ENCODE measurements at places on chromosomes 13 and 19.

GRCh38 chr19:40139533-40140287 is 49.0 kb upstream of the ZNF780A start:
- DNase-seq = no peak

GRCh38 chr13:24269821-24270220 is 39.6 kb upstream of the C1QTNF9 start:
- DNase-seq = no peak

DNA sequence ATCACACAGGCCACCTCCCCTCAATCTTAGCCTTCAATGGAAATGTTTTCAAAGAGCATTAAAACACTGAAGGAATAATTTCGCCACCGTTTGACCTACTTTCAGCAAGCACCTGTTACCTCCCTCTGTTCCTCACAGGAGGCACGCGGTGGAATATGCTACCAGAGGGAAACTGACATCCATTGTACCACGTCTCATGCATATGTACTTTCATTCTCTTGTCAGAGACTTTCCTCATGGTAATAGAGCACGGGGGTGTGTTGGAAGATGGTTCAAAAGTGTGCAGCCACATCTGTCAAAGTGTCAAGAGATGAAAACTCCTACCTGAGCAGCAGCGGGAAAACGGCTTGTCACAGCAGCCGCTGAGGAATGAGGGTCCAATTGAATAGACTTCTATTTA is 143.4 kb downstream of the NALCN start:
- DNase-seq = no peak

- DNase-seq = no peak
Observed at GRCh38 chr19:6794686-6795431, 22.4 kb downstream of the VAV1 start.

GRCh38 chr19:5238700-5239099 is 101.9 kb downstream of the PTPRS start:
- no peak for DNase-seq

GRCh38 chr19:6212403-6213265 is 67.1 kb downstream of the MLLT1 start:
- no peak for DNase-seq

DNA sequence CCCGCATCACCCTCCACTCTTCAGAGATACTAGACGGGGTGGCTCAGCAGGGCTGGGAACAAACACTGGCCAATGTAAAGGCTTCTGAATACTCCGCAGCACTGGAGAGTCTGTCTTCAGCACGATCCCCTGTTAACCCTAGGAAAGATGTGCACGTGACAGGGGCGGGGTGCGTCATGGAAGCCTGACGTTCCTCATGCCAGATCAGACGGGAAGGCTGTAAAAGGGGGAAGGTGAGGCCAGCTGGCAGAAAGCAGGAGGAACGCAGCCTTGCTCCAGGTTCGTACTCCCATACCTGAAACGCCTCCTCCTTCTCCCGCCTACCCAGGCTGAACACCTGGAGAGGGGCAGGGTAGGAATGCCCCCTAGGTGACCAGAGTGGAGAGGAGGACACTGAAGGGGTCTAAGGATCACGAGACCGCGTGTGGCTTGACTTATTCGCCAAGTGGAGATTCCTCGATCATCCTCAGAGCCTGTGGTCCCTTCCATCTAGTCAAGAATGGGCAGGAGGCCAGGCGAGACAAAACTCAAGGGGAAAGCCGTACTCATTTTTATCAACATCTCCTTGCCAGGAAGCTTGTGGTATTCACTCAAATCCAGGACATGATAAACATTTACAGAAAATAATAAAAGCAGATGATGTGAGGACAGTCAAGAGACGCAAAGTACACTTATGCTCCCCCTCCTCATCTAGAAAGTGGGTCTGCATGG is 18.2 kb upstream of the FFAR2 start:
- DNase-seq = no peak

GRCh38 chr13:91154558-91155353 is 192.7 kb upstream of the MIR17HG start:
- no peak for DNase-seq

- DNase-seq = no peak
Observed at GRCh38 chr19:50896591-50897190, 14.5 kb downstream of the KLK4 start.

DNA sequence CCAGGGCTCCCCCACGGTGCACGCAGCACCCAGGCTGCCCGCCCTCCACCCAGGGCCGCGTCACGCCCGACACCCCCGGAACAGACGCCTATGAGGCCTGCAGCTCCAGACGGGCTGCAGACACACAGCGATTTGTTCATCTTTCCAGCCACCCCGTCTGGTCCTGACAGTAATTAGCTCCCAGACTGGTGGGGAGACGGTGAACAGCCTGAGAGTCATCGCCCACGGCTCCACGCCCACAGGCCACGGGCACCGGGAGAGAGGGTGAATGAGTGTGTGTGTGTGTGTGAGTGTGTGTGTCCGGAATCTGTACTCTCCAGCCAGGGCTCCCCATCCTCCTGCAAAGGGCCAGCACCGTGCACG is 18.1 kb downstream of the GADD45B start:
- DNase-seq = peak; percentile 55

DNA sequence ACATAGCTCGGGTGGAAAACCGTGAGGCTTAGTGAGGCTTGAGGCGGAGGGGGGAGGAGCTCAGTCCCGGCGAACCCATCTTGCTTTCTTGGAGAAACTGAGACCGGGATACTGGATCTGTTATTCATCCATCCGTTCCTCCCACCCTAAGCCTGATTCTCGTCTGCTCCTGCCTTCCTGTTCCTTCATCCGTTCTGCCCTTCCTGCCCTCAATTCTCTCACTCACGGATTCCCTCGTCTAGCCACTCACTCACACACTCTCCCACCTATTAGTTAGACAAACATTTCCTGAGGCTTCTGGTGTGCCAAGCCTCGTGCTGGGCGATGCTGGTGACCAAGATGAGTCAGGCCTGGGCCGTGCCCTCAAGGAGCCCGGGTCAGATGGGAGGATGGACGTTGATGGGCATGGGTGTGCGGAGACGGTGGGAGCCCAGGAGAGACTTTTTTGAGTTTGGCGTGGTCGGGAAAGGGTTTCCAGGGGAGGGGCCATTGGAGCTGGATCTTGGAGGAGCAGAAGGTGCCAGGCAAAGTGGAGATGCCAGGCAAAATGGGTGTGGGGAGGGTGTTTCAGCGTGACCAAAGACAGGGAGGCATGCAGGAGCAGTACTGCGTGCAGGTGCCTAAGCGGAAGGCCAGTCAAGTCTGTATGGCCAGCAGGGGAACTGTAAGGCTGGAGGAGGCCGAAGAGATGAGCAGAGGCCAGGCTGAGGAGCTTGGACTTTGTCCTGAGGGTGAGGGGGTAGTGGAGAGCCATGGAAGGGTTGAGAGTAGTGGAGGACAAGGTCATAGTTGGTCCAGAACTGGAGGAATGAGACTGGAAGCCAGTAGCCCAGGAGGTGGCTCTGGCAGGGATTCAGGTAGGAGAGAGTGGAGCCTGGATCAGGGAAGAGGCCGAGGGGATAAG is 7.4 kb upstream of the CNFN start:
- no peak for DNase-seq

DNA sequence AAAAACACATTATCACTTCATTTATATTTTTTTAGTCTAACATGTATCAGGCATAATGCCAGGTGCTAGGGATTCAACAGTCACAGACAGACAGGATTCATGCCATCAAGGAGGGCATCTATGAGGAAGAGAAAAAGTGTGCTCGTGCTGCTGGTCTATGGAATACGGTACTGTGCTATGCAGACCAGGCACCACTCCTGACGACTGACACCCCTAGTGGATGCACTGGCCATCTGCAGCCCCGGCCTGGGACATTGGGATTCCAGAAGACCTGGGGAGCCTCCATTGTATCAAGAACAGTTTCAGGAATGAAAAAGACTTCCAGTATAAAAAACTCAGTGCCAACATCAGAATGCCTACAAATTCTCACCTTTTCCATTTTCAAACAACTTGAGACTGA is 94.0 kb downstream of the KLF12 start:
- DNase-seq = no peak

- no peak for DNase-seq
Observed at GRCh38 chr19:13160557-13160956, 10.3 kb downstream of the IER2 start.

GRCh38 chr19:2059422-2060201 is 8.6 kb upstream of the MKNK2 start:
- peak; percentile 70 for DNase-seq

GRCh38 chr19:13398780-13399726 is 107.2 kb downstream of the CACNA1A start:
- peak; percentile 81 for DNase-seq

DNA sequence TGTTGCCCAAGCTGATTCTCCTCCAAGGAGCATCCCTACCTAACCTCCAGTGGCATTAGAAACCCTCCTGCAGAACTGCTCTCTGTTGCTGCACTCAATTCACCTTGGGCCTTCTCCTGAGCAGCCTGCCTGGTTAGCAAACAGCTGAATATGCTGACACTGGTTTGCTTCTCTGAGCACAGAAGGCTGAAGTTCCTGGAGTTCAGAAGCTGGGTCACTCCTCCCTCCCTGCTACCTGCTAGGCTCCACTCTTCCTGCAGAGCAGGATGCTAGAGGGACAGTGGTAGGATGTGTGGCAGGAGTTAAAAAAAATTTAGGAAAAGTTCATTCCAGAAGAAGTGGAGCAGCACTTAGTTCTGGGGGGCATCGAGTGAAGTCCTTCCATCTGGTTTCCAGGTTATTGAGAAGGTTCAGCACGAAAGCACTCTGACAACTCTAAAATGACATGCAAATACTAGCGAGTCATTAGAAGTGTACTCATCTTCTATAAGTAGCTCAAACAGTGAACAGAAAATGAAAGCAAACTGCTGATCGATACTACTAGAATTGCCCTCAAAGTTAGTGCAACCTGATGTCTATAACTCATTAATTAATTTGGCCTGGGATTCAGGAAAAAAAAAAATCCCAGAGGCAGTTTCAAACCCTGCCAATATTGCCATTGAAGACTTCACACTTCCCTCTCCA is 293.7 kb downstream of the POU4F1 start:
- DNase-seq = no peak

GRCh38 chr13:21917086-21918015 is 246.5 kb downstream of the FGF9 start:
- no peak for DNase-seq

DNA sequence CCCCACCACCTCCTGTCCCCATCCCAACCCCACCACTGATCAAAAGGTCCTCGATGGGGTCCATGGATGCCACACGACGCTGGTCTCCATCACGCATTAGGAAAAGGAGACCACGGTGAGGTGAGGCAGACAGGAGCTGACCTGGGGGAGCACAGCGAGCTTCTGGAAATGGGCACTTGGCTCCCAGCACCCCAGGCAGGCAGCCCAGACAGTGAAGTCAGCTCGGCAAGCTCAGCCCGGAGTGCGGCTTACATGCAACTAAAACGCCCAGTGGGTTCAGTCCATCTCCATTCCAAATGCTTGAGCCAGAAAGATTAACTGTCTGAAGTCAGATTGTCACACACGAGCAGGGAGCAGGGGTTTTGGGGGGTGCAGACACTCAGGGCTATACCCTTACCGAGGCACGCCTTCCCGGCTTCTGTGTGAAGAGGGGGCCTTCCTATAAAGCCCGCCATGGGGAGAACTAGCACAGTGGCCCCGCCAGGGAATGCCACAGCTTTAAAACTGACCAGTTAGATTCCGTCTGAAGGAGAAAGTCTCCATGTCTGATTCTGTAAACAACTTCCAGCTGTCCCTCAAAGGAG is 79.4 kb downstream of the SPACA7 start:
- no peak for DNase-seq

DNA sequence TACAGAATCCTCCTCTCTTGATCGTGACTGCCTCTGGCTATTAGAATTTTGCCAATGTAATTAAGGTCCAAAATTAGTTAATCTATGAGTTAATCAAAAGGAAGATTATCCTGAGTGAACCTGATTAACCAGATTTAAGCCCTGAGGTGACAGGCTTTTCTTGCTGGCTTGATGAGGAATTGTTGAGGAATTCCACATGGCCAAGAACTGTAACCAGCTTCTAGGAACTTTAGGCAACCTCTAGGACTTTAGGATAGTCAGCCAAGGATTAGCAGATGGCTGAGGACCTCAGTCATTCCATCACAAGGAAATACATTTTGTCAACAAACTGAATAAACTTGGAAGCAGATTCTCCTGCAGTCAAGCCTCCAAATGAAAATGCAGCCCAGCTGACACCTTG is 84.8 kb downstream of the STOML3 start:
- DNase-seq = no peak

GRCh38 chr19:6736169-6736916 is 1.0 kb downstream of the GPR108 start:
- DNase-seq = no peak

GRCh38 chr13:44934724-44935123 is 54.5 kb downstream of the NUFIP1 start:
- DNase-seq = no peak

DNA sequence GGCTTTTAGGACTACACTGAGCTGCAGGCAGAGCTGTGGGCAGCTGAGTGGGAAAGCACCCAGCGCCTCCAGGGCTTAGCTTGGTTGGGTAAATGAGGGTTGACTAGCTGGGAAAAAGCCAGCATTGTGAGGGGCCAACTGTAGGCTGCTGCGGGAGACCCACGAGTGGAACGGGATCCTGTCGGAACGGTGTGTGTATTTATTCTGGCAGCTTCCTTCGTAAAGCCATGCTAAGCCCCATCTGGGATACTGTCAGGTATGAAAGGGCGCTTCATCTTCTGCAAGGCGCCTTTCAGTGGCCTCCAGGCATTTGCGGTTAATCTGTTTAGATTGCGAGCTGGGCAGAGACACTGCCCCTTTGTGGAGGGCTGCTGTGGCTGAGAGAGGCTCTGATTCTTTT is 39.5 kb upstream of the CNMD start:
- no peak for DNase-seq

DNA sequence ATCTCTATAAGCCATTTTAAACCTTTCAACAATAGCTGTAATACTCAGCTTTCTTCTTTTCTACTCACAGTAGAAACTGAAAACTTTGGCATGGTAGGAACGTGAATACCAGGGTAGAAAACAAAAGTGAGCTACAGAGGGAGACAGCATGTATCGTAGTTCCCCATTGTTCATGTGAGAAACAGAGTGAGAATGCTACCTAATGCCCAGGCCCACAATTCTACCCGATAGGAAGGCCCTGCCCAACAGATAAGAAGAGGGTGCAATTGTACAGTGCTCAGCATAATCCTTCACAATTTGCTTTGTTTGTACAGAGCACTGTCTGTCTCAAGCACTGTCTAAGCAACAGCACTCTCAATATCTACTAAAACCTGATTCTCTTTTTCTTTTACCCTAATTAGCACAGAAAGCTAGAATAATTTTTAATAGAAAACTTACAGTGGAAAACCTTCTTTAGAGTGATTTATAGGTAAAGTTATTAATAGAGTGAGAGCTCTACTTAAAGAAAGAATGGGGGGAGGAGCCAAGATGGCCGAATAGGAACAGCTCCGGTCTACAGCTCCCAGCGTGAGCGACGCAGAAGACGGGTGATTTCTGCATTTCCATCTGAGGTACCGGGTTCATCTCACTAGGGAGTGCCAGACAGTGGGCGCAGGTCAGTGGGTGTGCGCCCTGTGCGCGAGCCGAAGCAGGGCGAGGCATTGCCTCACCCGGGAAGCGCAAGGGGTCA is 322.3 kb downstream of the EFNB2 start:
- DNase-seq = no peak

- no peak for DNase-seq
Observed at GRCh38 chr13:31538067-31539042, 201.0 kb upstream of the RXFP2 start.

Measured in GM04503 (cell line).